SW 1271 (cell line): ENCODE measurements at places on chromosomes 3 and 15.

GRCh38 chr15:52789601-52790168 lies 451 bp downstream of the ONECUT1 start:
- DNase-seq, result no peak

DNA sequence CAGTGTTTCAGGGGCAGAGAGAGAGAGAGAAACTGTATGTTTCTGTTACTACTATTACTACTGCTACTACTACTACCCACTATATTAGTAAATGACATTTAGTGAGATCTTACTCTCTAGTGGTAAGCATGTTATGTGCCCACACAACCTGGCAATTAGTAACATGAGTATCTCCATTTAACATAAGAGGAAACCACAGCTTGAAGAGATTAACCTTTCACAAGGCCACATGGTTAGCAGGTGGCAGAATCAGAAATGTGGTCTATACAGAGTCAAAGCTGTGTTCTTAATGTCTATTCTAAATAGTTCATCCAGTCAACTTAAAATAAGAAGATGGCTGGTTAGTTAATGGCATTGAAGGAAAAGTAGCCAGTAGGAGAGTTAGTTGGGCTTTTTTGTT lies 961.6 kb downstream of the MCTP2 start:
- DNase-seq, result no peak

DNA sequence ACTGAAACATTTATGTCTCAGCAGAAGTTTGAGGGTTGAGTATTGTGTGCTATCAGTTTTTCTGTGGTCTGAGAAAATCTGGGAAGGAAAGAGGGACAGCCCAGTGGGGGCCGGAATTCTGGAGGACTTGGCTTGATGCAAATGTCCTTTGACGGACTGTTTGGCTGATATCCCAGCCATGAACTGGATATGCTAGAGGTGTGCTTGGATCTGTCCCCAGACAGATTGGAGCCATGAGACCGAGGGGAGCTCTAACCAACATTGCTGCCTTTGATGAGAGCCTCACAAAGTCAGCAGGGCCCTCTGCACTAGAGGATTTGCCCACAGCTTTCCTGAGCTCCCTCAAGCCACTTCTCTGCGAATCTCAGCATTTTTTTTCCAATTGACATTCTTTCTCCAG lies 405.6 kb downstream of the NTRK3 start:
- no peak for DNase-seq

DNA sequence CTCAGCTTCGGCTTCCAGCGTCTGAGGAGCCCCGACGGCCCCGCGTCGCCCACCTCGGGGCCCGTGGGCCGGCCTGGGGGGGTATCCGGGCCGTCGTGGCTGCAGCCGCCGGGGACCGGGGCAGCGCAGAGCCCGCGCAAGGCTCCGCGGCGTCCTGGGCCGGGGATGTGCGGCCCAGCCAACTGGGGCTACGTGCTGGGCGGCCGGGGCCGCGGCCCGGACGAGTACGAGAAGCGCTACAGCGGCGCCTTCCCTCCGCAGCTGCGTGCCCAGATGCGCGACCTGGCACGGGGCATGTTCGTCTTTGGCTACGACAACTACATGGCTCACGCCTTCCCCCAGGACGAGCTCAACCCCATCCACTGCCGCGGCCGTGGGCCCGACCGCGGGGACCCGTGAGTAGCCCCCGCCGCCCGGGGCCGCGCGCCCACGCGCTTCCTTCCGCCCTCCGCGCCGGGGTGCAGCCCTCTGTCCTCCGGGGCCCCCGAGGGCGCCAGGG lies 462 bp downstream of the EDEM1 start:
- no peak for DNase-seq

DNA sequence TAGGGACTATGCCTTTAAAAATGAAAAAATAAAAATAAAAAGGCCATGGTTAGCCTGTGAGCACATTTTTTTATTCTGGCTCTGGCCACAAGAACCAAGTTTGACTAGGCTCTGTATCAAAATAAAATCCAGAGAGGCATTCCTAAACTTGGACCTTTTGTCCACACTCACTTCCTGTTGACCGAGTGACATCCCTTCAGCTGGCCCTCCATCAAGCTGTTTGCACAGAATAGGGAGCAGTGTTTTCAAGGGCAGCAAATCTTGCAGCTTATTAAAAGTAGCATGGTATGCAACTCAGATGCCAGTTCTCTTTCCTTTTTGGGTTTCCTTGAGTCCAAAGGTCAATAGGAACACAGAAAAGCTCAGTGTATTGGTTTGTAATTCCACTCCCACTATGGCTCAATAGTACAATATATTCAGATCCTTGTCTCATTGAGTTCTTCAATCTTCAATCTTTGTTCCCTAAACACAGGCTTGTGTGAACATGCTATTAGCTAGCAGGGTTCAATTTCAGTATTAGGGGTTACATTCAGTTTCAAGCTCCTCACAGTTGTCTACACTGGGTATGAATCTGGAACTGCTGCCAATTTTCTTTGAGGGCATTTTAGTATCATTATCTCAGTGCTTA lies 244.5 kb downstream of the RBMS3 start:
- no peak for DNase-seq

DNA sequence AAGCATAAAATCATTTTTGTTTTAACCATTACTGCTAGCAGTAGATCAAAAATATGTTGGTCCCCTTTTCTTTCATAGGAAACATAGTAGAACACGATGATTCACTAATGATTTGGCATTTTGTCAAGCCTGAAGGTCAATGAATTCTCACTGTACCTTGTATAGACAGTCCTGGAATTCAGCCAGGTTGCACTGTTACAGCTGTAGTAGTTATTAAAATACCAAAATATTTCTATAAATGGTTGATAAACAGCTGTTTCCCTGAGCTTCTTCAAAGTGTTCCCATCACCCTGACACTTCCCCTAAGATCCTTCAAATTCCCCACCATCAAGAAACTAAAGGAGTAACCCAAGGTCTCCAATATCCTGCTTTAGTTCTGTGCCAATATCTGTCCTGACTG lies 200.9 kb downstream of the ATP8B4 start:
- no peak for DNase-seq
